ENCODE measurements at places on chromosomes 12 and 14.

- no peak for DNase-seq
Observed at GRCh38 chr12:25186788-25187402, 8.1 kb downstream of the DNAI7 start.

GRCh38 chr12:47397664-47398281 is 308.1 kb downstream of the RPAP3 start:
- no peak for DNase-seq

DNA sequence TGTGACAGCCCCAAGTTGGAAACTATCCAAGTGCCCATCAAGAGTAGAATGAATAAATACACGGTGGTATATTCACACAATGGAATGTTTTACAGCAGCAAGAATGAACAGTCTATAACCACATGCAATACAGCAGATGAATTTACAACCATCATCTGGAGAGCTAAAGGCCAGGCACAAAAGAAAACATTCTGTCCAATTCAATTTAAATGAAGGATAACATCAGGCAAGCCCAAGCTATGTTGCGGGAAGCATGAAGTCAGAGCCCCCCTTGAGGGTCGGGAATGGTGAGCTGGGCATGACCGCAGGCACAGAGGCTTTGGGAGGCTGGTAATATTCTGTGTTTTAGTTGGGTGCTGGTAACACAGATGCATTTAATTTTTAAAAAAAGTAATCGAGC is 76.0 kb downstream of the SYNE3 start:
- no peak for DNase-seq

DNA sequence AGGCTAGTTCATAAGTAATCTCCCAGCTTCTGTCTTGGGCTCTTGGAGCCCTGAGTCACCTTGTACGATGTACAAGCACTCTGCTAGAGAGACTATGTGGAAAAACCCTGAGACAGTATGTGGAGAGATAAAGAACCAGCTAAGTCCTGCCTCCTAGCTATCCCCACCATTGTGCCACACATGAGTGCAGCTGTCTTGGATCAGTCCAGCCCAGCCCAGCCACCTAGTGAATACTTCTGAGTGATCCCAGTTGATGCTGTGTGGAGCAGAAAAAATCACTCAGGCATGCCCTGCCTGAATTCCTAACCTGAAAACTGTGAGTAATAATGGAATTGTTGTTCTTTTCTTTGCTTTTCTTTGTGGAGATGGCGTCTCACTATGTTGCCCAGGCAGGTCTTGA is 5.1 kb upstream of the SERPINA6 start:
- no peak for DNase-seq

DNA sequence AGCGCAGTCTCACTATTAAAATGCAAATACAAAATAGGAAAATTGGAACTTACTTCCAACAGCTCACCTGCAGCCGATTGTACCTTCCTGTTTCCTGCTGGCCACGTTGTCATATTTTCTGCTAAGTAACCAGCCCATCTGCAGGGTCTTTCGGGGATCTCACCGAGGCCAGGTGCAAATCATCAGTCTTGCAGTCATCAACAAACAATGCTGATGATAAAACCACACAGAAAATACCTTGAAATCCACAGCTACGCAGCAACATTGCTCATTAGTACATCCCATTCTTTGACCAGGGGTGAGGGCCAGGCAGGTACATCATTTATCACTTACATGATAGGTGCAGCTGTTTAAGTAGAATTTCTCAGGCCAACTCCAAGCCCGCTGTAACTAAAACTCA is 406.9 kb downstream of the TMEM121 start:
- peak; percentile 28 for DNase-seq

GRCh38 chr14:103099733-103100280 is 5.3 kb downstream of the EXOC3L4 start:
- no peak for DNase-seq

- DNase-seq, result no peak
Observed at GRCh38 chr12:93060666-93061472, 131.8 kb upstream of the EEA1 start.

DNA sequence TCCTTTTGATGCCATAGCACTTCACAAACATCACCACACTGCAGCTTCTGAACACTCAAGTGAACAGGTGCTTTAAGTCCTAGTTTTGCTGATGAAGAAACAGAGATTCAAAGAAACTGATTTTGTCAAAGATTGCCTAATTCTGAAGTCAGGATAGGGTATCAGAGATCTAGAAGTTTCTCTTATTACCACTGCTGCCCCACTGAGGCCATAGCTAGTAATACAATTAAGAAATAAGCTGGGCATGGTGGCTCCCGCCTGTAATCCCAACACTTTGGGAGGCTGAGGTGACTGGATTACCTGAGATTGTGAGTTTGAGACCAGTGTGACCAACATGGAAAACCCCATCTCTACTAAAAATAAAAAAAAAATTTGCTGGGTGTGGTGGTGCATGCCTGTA is 458.3 kb upstream of the SEL1L start:
- DNase-seq, result no peak

DNA sequence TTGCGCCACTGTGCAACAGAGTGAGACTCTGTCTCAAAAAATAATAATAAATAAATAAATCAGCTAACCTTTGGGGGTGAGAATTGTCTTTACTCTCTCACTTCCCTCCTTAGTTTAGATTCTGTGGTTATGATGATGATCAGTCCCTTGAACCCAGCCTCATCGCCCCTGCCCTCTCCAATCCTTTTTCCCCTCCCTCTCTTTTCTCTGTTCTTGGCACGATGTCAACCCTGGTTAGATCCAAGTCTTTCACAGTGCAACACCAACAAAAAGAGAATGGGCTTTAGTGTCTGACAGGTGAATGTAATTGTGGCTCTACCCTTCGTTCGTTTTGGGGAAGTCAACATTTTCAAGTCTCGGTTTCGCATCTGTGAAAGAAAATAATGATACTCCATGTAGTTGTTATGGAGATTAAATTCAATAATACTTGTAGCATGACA is 59.0 kb downstream of the NTN4 start:
- DNase-seq, result no peak

- DNase-seq, result peak; percentile 69
Observed at GRCh38 chr14:35287431-35288013, 4.7 kb upstream of the PSMA6 start.

- DNase-seq, result no peak
Observed at GRCh38 chr12:91219511-91219910, 36.9 kb upstream of the DCN start.

DNA sequence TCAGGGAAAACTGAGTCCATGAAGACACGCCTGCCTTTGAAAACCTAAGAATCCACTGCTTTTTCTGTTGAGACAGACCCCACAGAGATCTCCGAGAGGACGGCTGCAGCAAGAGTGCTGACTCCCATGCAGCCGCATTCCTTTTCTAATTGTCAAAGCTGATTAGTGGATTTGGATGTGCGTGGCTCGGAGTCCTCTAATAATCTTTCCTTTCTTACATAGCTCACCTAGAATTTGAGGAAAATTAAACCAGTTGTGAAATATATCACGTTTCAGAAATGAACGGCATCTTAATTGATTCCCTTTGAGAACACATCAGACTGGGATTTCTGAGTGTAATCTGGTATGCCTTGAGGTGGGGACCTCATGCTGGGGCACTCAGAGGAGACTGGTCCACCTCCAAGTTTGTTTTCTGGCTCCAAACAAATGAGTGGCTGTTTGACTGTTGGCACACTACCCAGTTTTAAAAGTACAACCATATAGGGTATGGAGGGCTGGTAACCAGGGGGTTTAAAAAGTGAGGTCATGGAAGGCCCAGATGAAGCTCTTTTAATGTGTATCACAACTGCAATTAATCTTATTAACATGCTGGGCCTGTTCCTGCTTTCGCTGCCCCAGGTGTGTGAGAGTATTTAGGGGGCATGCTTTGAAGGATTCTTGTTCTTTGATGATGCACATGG is 63.3 kb downstream of the RASSF3 start:
- no peak for DNase-seq

DNA sequence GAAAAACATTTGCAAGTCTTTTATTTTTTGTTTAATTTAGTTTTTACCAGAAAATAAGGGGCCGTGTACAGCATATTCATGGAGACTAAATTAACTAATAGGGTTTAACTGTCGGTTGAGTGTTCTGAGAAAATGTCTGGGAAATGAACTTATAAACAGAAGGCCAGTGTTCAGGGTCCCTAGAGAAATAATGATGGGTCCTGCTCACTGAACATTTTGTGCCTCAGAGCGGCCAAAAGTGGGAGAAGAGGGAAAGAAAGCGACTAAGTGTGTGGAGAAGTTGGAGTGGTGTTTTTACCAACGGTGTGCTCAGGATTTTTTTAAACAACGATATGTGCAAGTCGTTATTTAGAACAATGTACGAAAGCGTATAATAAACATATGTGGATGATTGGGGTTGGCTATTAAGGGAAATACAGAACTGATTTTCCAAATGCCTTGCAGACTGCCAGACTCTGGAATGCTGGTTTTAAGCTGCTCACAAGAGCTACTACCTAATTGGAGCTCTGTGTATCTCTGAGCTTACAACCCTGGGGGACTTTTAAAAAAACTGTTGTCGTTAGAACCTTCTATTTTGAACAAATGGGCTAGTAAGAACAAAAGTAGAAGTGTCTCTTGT is 166.7 kb downstream of the SLC38A4 start:
- DNase-seq, result no peak

- DNase-seq, result no peak
Observed at GRCh38 chr14:69345402-69345801, 52.7 kb downstream of the ERH start.

GRCh38 chr14:51216602-51217001 is 23.4 kb upstream of the TMX1 start:
- no peak for DNase-seq

- no peak for DNase-seq
Observed at GRCh38 chr14:87863047-87863446, 129.9 kb downstream of the GALC start.

DNA sequence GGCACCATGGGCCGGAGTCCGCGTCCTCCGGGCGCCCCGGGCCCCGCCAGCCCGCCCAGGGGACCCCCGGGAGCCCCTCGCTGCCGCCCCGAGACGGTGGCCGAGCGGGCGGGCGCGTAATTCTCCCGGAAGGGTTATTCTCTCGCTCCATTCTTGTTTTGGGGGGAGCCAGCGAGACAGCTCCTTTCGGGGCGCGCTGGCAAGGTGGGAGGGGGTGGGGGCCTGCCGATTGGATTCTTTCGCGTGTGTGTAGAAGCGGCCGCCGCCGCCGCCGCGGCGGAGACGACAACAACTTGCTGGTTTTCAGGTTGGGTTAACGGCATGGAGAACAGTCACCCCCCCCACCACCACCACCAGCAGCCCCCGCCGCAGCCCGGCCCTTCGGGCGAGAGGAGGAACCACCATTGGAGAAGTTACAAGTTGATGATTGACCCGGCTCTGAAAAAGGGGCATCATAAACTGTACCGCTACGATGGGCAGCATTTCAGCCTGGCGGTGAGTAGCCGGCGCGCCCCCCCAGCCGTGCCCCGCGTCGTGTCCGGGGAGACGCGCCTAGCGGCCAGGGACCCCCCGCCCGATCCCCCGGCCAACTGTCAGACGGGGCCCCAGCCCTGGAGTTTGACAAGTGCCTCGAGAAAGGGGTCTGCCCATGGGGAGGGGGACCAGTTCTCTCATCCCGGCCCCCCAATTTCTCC is 755 bp downstream of the SETD1B start:
- no peak for DNase-seq

DNA sequence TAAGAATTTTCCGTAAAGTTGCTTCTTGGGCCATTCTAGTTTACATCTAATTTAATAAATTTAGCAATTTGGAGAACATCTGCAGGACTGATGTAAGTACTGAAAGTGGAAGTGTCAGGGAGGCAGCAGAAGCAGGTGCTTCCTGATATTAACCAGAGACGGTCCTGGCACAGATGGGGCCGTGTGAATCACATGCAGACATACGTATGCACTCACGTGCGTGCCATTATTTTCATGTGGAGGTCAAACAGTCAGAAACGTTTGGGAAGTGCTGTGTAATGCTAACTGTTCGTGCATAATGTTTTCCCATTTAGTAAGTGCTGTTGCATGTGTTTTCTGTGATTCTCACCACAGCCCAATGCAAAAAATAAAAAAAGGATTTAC is 87.8 kb upstream of the DYNC1H1 start:
- DNase-seq, result peak; percentile 72

- DNase-seq, result no peak
Observed at GRCh38 chr12:4775936-4776335, 55.7 kb downstream of the GALNT8 start.

- DNase-seq, result no peak
Observed at GRCh38 chr12:4615667-4616066, 33.2 kb downstream of the AKAP3 start.

Data from activated CD8-positive, alpha-beta memory T cell treated with anti-CD3 and anti-CD28 coated beads, Interleukin-2, amount 50 U/mL, for 48 hours (primary cell).